T-helper 9 cell (primary cell): ENCODE measurements at places on chromosomes 2 and 18.
A peak's percentile ranks its signal among the peaks of the same experiment; 100 is the strongest.

DNA sequence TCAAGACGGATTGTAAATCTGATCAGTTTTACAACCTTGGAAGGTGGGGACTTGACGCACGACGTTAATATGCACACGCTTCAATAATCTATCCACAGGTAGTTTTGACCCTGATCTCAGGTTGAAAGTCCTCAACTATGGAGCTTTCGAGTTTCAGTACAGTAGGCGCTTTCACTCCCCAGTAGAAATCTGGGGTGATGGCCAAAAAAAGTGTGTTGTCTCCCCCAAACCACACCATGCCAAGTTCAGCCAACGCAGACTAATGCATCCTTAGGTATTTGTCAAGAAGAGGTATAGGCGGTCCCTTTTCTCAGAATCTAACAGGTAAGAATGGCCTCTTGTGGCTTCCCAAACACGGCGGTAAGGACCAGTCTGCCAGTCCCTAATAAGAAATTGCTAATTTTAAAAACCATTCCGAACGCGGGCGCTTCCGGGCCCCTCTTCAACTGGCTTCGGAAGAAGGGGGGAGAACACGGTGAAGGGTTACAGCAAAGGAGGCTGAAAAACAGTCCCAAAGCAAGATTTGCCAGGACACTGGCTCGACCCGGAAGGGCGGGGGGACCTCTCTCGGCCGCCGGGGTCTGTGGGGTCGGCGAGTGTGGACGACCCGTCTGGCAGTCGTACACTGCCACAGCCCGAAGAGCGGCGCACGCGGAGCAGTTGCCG, 659 bp downstream of the FAM210A start:
- DNase-seq: no peak

DNA sequence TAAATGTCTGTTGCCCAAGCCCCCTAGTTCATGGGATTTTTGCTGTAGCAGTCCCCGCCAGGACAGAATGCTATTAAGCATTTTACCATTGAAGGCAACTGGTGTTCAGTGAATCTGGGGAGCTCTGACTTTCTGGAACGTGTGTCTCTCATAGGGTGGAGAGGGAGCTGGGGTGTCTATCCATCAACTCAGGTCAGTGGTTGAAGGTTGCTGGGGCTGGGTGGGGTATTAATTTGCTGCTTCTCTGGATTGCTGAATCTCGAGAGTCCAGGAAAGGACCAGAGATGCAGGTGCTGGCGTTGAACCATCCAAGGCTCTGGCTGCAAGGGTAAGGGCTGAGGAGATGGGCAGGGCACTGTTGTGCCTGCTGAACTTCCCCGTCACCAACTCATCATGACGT, 66.8 kb upstream of the NCK2 start:
- DNase-seq: no peak

DNA sequence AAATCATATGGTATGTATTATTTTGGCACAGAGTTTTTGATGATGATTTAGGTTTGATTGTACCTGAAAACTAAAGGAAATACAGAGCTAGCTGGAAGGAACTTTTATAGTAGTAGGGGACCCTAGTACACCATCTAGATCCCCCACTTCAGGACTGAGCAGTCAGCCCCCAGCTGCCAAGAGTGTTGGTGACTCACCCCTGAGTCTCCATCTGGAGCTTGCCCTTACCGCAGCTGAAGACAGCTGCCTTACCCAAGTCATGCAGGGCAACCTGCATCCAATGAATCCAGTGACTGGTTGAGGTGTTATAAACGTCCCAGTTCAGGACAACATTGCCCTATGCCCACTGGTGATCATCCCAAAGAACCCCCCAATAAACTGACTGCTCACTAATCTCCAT, 15.3 kb downstream of the PMS1 start:
- no peak for DNase-seq

GRCh38 chr18:34767601-34768027, 57.5 kb downstream of the DTNA start:
- DNase-seq: no peak

- DNase-seq: no peak
Measured at GRCh38 chr2:109457794-109458193, 156.0 kb downstream of the SEPTIN10 start.

GRCh38 chr2:156320486-156321098, 11.9 kb downstream of the NR4A2 start:
- no peak for DNase-seq

GRCh38 chr2:185507719-185508118, 230.9 kb upstream of the FSIP2 start:
- DNase-seq: no peak

DNA sequence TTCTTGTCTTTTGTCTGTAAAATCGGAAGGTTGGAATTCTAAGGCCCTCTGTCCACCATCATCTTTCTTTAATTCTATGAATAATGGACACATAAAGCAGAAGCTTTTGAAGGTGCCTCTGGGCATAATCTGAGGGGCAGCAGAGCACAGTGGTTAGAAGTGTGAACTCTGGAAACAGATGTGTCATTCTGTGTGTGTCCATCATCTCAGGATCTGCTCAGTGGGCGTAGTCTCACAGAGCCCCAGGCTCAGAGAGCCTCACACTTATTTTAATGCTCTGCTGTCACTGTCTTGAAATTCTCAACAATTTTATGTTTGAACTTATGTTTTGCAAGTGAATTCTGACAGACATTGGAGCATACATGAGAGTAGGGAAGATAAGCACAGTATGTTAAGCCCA, 31.0 kb upstream of the CCDC93 start:
- no peak for DNase-seq

- DNase-seq: no peak
Measured at GRCh38 chr2:62054916-62055450, 140.9 kb upstream of the B3GNT2 start.

DNA sequence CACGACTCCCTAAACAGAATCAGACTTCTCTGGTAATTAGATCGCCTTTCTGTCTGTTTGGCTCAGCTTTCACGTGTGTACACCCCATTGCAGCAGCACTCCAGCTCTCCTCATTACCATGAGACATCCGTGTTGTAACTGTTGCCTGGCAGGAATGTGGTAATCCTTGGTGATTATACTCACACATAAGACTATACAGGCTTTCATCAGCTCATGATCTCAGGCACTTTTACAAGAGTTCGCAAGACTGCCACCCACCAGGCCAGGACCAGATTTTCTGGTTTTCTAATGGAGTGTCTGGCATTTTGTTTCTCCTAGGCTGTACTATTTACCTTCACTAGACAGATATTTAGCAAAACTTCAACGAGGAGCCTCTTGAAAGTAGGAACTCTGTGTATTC, 50.2 kb downstream of the ACVR1 start:
- no peak for DNase-seq

DNA sequence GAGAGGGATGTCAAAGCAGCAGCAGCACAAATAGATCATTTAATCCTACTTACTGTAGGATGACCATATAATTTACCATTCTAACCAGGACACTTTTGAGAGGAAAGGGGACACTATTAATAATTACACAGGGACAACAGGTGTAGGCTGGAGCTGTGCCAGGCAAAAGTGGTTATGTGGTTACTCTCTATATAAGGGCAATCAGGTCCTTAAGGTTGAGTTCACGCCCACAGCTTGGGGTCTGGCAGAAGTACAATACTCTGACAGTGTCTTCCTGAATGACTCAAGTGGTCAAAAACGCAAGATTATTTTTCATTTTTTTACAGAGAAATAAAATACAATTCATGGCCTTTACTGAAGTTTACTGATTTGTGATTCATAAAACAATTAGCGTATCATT, 2.8 kb downstream of the PREPL start:
- peak; percentile 13 for DNase-seq

DNA sequence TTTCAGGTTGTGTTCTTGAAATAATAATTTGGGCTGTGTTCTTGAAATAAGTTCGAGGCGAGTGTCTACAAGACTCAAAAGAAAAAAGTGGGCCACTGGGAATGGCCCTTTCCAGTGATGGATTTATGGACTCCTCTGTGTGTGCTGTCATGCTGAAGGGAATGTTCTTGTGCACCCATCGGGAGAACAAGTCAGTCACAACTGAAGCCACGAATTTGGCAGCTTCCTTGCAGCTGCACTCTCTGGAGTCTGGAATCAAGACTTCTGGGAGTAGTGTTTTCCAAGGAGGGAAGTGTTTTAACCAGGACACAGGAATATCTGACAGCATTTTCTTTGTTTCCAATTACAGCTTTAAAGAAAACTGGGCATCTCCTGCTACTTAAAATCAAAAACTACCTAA, 620 bp downstream of the SLC14A1 start:
- DNase-seq: no peak

GRCh38 chr18:22439447-22439846, 21.7 kb upstream of the CTAGE1 start:
- DNase-seq: no peak

GRCh38 chr2:219125886-219126270, 34.7 kb downstream of the NHEJ1 start:
- no peak for DNase-seq

DNA sequence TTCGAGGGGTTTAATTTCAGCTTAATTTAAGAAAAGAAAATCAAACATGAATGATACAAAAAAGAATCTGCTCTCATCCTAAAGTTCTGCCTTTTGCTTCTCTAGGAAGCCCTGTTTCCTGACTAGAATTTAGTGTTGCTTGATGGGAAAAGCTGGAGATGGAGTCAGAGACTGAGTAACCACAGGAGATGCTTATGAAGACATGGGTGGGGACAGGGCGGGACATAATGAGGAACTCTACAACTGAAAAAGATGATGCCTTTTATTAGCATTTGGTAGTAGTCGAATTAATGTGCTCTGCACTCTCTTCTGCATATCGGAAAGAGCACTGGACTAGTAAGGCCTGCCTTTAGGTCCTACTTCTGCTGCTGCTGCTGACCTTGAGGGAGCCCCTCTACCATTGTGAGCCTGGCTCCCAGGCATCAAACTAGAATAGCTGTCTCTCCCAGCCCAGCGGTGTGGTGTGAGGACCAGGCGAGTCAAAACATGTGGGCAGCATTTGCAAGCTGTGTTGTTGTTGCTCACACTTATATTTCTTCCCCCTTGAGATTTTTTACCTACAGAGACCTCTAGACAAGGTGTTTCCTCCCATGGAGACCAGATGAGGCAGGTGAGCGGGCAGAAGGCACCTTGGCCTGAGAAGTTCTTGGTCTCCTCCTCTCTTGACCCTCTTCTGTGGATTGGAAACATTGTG, 61.5 kb downstream of the INPP4A start:
- no peak for DNase-seq

DNA sequence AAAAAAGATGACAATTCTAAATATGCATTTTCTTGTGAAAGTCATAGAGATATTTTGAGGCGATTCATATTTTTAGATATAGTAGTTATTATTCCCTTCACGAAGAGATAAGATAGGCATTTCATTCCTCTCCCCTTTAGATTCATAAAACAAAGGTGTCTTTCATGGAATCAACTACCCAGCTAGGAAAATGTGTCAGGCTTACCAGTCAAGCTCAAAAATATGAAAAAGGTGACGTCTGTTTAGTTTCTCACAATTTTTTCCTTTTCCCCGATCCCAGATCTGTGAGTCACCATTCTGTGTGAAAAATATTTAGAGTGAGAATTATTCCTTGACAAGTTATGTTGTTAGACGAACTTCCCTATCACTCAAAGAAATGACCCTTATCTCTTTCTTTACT, 95.4 kb upstream of the FN1 start:
- no peak for DNase-seq

- DNase-seq: no peak
Measured at GRCh38 chr2:234318361-234318760, 178.5 kb downstream of the ARL4C start.

GRCh38 chr18:13107074-13107473, 111.5 kb upstream of the LDLRAD4 start:
- DNase-seq: no peak

DNA sequence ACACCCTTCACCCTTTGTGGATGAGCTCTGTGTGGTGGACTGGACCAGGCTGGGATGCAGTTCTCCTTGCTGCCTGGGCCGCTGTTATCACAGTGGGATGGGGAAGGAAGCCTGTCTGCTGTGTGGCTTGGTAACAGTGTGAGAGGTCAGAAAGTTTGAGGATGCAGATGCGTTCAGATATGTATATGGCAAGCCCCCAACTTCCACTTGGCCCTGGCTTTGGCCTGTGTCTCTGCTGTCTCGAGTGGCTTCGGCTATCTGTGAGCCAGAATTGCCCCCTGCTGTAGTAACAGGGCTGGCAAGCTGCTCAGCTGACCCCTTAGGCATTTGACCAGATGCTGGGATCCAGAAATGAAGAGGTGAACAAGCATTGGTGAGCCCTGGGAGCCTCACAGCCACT, 106.8 kb downstream of the WDSUB1 start:
- no peak for DNase-seq

DNA sequence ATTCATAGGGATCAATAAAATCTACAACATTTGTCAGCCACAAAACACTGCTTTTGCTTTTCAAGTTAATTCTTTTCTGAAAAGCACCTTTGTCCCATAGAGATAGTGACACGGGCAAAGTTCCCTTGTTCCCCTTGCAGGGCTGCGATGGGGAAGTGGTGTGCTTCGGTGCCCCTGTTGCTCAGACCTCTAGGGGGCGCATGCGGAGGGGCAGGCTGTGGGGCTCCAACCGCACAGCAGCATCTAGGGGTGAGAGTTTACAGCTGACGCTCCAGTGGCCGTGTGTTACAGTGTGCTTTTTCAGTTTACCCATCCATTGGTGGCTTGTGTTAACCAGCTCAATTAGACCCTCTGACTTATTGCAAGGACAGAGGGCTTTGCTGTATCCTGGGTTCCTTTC, 1432.2 kb upstream of the ACVR2A start:
- DNase-seq: no peak

- DNase-seq: no peak
Measured at GRCh38 chr2:134461511-134461910, 207.6 kb downstream of the MGAT5 start.
